ENCODE measurements at places on chromosomes 6 and 20. TPM values are rescaled to one million over a fixed set of nuclear protein-coding genes. Genes with fewer than 3 reads are reported as not detected.

PPP1R16B gene
- polyA plus RNA-seq: 8.1 TPM

BMP2 gene
- polyA plus RNA-seq: 20.7 TPM

KCNK16 gene
- not detected for polyA plus RNA-seq

DEFB128 gene
- polyA plus RNA-seq: not detected

UBE3D gene
- 9.2 TPM for polyA plus RNA-seq

EPPIN gene
- 0.39 TPM for polyA plus RNA-seq

TRMT11 gene
- polyA plus RNA-seq: 26.3 TPM

SESN1 gene
- polyA plus RNA-seq: 27.2 TPM

SPDEF gene
- 0.15 TPM for polyA plus RNA-seq

HINT3 gene
- polyA plus RNA-seq: 32.4 TPM

AGER gene
- polyA plus RNA-seq: 23.8 TPM

NHLRC1 gene
- 2.3 TPM for polyA plus RNA-seq

ADGRF4 gene
- polyA plus RNA-seq: 0.26 TPM

KCNQ5 gene
- polyA plus RNA-seq: 0.12 TPM

CLVS2 gene
- 0.28 TPM for polyA plus RNA-seq

RUNX2 gene
- 3.8 TPM for polyA plus RNA-seq

SLC16A10 gene
- polyA plus RNA-seq: 30.3 TPM

IFNGR1 gene
- 58.0 TPM for polyA plus RNA-seq

TCF15 gene
- 1.3 TPM for polyA plus RNA-seq

HDGFL1 gene
- not detected for polyA plus RNA-seq

PRRT1 gene
- polyA plus RNA-seq: 2.4 TPM

NNAT gene
- 94.7 TPM for polyA plus RNA-seq

WFDC5 gene
- polyA plus RNA-seq: not detected

SERAC1 gene
- 14.1 TPM for polyA plus RNA-seq

SIRPB2 gene
- 0.83 TPM for polyA plus RNA-seq

ABHD12 gene
- polyA plus RNA-seq: 47.9 TPM

ANKEF1 gene
- 7.3 TPM for polyA plus RNA-seq

ENPP4 gene
- polyA plus RNA-seq: 18.3 TPM

CALHM4 gene
- polyA plus RNA-seq: 0.88 TPM

HLA-DRB5 gene
- 13.3 TPM for polyA plus RNA-seq

COL20A1 gene
- polyA plus RNA-seq: 1.0 TPM

ATP9A gene
- 57.4 TPM for polyA plus RNA-seq

PAK5 gene
- polyA plus RNA-seq: 0.45 TPM

SLC35D3 gene
- polyA plus RNA-seq: 0.31 TPM

HLA-DQA1 gene
- 2.8 TPM for polyA plus RNA-seq

SLC17A9 gene
- polyA plus RNA-seq: 2.0 TPM

MACROD2 gene
- polyA plus RNA-seq: 14.6 TPM

SOX12 gene
- polyA plus RNA-seq: 27.8 TPM

ULBP3 gene
- 9.6 TPM for polyA plus RNA-seq

BPI gene
- 1.4 TPM for polyA plus RNA-seq

TBXT gene
- polyA plus RNA-seq: 0.09 TPM

CALHM6 gene
- 6.6 TPM for polyA plus RNA-seq

GID8 gene
- polyA plus RNA-seq: 55.9 TPM

All from renal cortex interstitium (tissue), 15 donors.